Peyer's patch (tissue), 4 donors: ENCODE measurements at places on chromosomes 2 and 18. TPM values are rescaled to one million over a fixed set of nuclear protein-coding genes. Genes with fewer than 3 reads are reported as not detected.

The PIEZO2 gene
- total RNA-seq: 5.8 TPM

The CIAO1 gene
- 189 TPM for total RNA-seq

The SPDYA gene
- total RNA-seq: 0.80 TPM

The MSTN gene
- total RNA-seq: 0.70 TPM

The LBH gene
- 17.0 TPM for total RNA-seq

The PROM2 gene
- total RNA-seq: 13.1 TPM

The TGIF1 gene
- 21.0 TPM for total RNA-seq

The DYNAP gene
- total RNA-seq: not detected

The IL37 gene
- not detected for total RNA-seq

The CTLA4 gene
- total RNA-seq: not detected

The RIT2 gene
- not detected for total RNA-seq

The FOXD4L1 gene
- total RNA-seq: not detected

The TOGARAM2 gene
- total RNA-seq: 0.09 TPM

The GCG gene
- 5.0 TPM for total RNA-seq

The CTNNA2 gene
- total RNA-seq: 5.3 TPM

The STK25 gene
- total RNA-seq: 149 TPM

The MYL12B gene
- 246 TPM for total RNA-seq

The ACVR1C gene
- 5.0 TPM for total RNA-seq

The HOXD12 gene
- total RNA-seq: not detected

- no peak for DNase-seq
Measured at GRCh38 chr2:176473177-176473576, 203.9 kb downstream of the MTX2 start.

GRCh38 chr2:29747786-29748470 lies 173.5 kb downstream of the ALK start:
- no peak for DNase-seq

GRCh38 chr2:158273791-158274190 lies 172.1 kb downstream of the UPP2 start:
- no peak for DNase-seq

GRCh38 chr18:11607906-11608305 lies 1.5 kb upstream of the SLC35G4 start:
- DNase-seq: no peak

- DNase-seq: no peak
Measured at GRCh38 chr2:206859330-206859739, 80.0 kb upstream of the CPO start.

DNA sequence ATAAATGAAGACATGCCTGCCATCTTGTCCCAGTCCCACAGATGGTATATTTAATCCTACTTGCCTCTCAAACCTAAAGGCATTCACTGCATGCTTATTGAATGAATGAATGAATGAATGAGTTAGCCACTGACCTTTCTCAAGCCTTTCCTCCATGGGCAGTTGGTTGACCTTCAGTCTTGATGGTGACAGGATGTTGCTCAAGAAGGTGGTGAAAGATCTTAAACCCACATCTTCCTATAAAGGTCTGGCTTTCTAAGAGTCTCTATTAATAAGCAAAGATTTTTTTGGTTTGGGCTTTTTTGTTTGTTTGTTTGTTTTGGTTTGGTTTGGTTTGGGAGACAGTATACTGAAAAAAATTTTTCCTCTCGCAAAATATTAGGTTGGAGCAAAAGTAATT lies 41.7 kb downstream of the KIAA2012 start:
- DNase-seq: no peak

- no peak for DNase-seq
Measured at GRCh38 chr2:121721926-121722325, 14.7 kb downstream of the NIFK start.

GRCh38 chr2:12456293-12457106 lies 260.2 kb upstream of the TRIB2 start:
- peak; percentile 58 for DNase-seq

GRCh38 chr2:584863-585823 lies 92.1 kb downstream of the TMEM18 start:
- no peak for DNase-seq

GRCh38 chr18:36073676-36074075 lies 6.3 kb upstream of the RPRD1A start:
- no peak for DNase-seq

GRCh38 chr18:55988537-55988936 lies 400.5 kb upstream of the TCF4 start:
- DNase-seq: no peak

- no peak for DNase-seq
Measured at GRCh38 chr2:205013586-205013985, 468.3 kb downstream of the PARD3B start.

- DNase-seq: no peak
Measured at GRCh38 chr18:45116116-45116515, 435.4 kb downstream of the SETBP1 start.

DNA sequence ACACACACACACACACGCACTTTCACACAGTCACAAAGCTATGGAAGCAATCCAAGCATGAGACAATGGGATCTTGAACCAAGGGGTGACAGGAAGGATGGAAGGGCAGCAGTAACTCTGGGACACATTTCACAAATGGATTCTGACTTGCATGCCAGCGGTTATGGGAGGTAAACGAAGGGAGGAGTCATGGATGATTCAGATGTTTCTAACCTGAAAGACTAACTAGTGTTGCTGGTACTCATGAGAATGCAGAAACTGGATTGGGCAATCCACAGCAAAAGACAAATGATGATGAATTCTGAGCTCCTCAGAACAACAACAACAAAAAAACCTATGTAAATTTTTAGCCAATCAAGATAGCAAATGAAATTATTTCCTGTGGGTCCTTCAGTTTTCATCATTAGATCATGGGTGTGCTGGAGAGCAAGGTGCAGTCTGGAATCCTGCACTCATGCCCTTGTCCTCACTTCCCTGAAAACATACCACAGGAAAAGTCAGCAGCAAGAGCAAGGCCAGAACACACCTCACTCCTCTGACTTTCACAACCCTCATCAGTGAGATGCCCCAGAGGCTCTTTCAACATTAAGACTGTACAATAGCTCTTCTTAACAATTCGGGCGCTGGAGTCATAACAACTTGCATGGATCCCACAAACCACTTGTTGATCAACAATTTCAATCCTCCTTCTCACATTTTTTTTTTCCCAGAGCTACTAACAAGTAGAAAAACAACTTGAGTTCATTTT lies 32.6 kb downstream of the ABCA12 start:
- DNase-seq: no peak

- no peak for DNase-seq
Measured at GRCh38 chr2:29480426-29480825, 365.2 kb downstream of the CLIP4 start.

- DNase-seq: no peak
Measured at GRCh38 chr2:177332026-177332991, 60.3 kb upstream of the AGPS start.

GRCh38 chr2:2645162-2645855 lies 314.2 kb upstream of the MYT1L start:
- no peak for DNase-seq

DNA sequence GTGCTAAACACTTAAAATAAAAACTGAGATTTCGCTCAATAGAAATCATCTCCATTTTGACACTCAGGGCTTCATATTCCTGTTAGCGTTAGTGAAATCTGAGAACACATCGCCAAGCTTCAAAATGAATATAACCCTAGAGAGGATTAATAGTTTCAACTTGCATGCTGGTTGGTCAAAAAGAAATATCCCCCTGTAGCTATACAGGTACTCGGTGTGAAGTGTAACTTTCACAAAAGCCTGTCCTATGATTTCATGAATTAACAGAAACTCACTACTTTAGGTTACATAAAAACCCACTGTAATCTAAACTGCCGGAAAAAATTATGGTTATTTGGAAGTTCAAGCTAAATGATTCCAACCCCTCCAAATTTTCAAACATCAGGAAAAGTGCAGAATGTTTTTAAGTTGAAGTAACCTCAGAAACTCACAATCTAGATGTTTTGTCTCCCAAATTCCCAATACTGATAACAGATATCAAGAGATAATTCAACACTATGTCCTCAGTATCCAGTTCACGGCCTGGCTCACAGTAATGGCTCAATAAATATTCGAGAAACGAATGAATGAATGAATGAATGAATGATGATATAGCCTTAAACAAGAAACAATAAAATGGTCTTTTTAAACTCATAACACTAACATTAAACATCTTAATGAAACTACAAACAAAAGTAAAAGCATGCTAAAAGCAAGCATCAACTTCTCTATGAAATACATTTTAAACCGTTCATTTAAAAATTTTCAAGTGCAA lies 2.5 kb downstream of the TLK1 start:
- no peak for DNase-seq

DNA sequence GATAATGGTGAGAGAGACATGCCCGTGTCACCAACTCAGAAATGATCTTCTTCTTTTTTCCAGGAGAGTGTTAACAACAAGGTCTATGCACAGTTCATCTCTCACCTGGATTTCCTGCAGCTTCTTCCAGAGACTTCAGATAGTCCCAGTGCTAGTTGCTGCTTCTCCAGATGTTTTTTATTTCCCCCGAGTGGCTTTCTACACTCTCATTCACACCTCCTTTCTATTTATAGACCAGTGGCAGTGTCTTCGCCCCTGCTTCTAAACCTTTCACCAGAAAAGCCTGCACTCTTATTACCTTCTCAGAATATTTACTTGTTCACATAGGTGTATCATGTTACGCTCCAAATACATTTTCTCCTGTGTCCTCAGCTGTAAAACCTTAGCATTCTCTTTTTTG lies 558.8 kb upstream of the CHAC2 start:
- DNase-seq: no peak

GRCh38 chr2:240840435-240841060 lies 20.5 kb upstream of the KIF1A start:
- no peak for DNase-seq

- peak; percentile 57 for DNase-seq
Measured at GRCh38 chr2:156320486-156321098, 11.9 kb downstream of the NR4A2 start.

DNA sequence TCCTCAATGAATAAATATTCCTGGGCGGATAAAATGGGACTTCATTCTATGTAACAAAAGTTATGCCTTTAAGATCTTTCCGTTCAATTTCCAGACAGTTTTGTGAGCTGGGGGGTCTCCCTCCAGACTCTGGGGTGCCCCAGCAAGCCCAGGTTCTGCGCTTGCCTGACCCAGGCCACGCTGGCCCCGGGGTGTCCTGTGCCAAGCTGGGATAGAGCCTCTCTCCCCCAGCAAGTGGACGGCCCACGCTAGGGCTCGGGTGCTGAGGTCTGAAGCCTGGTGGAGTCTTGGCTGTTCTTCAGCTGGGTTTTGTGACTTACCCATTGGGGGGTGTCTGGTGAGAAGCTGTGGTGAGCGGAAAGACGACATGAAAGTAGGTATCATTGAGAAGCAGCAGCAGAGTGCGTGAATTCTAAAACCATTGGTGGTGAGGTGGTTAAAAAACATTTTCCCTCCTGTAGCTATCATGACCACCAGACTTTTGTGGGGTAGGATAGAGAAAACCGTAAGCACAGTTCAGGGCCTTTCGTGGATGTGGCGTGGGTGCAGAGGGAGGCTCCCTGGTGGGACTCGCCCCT lies 346.8 kb downstream of the ANAPC1 start:
- no peak for DNase-seq

GRCh38 chr18:63539904-63540510 lies 2.2 kb upstream of the SERPINB12 start:
- DNase-seq: no peak

- DNase-seq: no peak
Measured at GRCh38 chr2:35820391-35820790, 535.2 kb upstream of the CRIM1 start.

DNA sequence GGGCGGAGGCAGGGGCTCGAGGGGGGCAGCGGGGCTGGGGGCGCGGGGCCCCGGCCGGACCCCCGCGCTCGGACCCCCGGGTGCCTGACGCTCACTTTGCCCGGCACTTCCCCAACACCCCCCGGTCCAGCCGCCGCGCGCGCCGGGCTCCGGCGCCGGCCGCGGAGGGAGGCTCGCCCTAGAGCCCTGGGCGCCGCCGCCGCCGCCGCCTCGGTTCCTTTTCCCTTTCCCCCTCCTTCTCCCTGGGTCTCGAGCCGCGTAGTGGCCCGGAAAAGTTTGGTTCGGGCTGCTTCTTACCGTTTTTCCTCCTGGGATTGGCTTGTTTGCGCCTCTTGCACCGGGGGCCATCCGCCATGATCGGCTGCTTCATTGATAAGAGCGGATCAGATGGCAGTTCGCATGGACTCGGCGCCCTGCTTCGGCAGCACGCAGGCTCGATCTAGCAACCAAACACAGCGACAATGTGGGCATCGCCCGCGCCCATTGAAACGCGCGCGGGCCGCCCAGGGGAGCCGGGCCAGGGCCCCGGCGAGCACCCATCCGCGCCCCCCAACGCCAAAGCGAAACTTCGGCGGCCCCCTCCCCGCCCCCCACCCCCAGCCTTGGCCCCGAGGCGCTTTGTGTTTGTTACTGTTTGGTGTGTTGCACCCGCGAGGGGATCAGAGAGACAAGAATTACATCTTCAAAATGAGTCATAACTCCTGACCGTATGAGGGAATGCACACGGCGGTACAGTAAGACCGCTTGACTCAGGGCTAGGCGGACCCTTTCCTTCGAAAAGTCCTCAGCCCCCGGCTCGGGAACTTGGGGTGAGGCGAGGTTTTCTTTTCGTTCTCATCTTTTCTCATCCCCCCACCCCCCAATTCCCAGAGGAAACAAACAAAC lies 2.7 kb downstream of the ZEB2 start:
- peak; percentile 59 for DNase-seq

- DNase-seq: no peak
Measured at GRCh38 chr2:172623249-172623965, 67.5 kb downstream of the PDK1 start.

DNA sequence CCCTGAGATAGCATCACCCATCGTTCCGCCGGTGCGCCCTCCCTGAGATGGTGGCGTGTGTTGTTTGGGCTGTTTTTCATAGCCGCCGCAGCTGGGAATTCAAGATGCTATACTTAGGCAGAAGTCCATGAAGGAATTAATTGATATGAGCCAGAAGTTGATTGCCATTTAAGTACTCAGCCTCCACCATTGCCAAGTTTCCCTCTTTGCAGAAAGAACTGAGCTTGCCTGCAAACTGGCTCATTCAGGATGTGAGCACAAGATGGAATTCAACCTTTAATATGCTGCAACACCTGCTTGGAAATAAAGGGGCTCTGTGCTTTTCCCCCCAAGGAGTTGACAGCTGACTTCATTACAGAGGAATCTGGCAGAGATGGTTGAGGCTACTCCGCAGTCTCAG lies 295.5 kb downstream of the ZNF521 start:
- DNase-seq: no peak

GRCh38 chr2:217444932-217445331 lies 557.9 kb downstream of the TNS1 start:
- DNase-seq: no peak

- no peak for DNase-seq
Measured at GRCh38 chr2:52880872-52881271, 886.7 kb upstream of the CHAC2 start.

DNA sequence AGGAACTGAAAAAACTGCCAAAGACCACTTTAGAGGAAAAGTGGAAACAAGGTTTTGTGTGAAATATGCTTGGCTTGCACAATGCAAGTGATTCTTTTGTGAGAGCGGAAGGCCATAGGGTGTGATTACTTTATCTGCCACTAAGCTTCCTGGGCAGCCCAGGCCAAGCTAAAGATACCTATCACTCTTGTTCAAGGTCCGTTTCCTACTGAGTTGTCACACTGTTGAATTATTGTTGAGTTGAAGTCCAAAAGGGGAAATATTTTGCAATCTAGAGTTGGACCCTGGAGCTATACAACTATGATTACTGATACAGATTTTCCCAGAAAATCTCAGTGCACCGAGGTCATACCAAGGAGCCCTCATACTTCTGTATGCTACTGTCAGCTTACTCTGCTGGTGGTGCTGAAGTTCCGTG lies 72.7 kb upstream of the CTAGE1 start:
- no peak for DNase-seq
